Left colon (tissue), 2 donors: ENCODE measurements at places on chromosomes 2 and 18. TPM values are rescaled to one million over a fixed set of nuclear protein-coding genes. Genes with fewer than 3 reads are reported as not detected.

LOXHD1 gene
- 0.15 TPM for total RNA-seq

DNA sequence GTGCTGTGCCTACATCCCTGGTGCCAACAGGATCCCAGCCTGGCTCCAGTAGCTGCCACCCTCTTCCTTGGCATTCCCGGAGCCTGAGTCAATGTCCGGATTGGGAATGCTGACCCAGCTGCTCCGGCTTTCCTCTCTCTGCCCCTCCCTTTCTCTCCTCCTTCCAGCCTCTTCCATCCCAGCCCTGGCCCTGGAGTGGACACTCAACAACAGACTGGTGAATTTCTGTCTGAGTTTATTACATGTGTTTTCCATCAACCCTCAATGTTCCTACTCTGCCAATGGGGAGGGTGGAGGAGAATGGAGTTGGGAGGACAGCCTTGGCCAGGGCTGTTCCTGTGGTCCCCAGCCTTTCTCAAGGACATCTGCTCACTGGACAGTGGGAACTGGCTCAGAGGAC lies 917 bp upstream of the PRKAG3 start:
- DNase-seq, result no peak

KYNU gene
- total RNA-seq, result 0.61 TPM

GALNT13 gene
- 0.50 TPM for total RNA-seq

- DNase-seq, result no peak
Measured at GRCh38 chr2:187002242-187002641, 153.3 kb upstream of the ZSWIM2 start.
